ENCODE measurements at places on chromosomes 1 and 21. TPM values are rescaled to one million over a fixed set of nuclear protein-coding genes. Genes with fewer than 3 reads are reported as not detected.

Gene NBPF6
- total RNA-seq: not detected

Gene S100A6
- total RNA-seq: 51.7 TPM

Gene ARHGEF2
- total RNA-seq: 71.5 TPM

Gene S100A3
- total RNA-seq: not detected

Gene GJA9
- total RNA-seq: not detected

Gene PRDX6
- total RNA-seq: 46.1 TPM

Gene CYP4A11
- total RNA-seq: 0.23 TPM

Gene CRP
- total RNA-seq: not detected

Gene IFNLR1
- 2.3 TPM for total RNA-seq

Gene KRTAP19-3
- not detected for total RNA-seq

Gene ESPN
- total RNA-seq: 0.92 TPM

Gene MYOG
- not detected for total RNA-seq

Gene CYP4Z1
- 0.92 TPM for total RNA-seq

Gene CYP4B1
- not detected for total RNA-seq

Gene PCP4
- total RNA-seq: 34.8 TPM

Gene TCEA3
- 2.3 TPM for total RNA-seq

Gene CDCA8
- total RNA-seq: 2.1 TPM

Gene NCAM2
- total RNA-seq: 162 TPM

Gene CDKN2C
- 7.4 TPM for total RNA-seq

Gene CRYBG2
- total RNA-seq: 1.4 TPM

Gene BTBD8
- total RNA-seq: 93.0 TPM

Gene HMGN2
- total RNA-seq: 309 TPM

Gene PTGFR
- total RNA-seq: 4.6 TPM

All from diencephalon (tissue), 1 donor.